ENCODE measurements at places on chromosomes 11 and 22.

GRCh38 chr11:9972989-9973388 lies 309.1 kb downstream of the SWAP70 start:
- no peak for DNase-seq

DNA sequence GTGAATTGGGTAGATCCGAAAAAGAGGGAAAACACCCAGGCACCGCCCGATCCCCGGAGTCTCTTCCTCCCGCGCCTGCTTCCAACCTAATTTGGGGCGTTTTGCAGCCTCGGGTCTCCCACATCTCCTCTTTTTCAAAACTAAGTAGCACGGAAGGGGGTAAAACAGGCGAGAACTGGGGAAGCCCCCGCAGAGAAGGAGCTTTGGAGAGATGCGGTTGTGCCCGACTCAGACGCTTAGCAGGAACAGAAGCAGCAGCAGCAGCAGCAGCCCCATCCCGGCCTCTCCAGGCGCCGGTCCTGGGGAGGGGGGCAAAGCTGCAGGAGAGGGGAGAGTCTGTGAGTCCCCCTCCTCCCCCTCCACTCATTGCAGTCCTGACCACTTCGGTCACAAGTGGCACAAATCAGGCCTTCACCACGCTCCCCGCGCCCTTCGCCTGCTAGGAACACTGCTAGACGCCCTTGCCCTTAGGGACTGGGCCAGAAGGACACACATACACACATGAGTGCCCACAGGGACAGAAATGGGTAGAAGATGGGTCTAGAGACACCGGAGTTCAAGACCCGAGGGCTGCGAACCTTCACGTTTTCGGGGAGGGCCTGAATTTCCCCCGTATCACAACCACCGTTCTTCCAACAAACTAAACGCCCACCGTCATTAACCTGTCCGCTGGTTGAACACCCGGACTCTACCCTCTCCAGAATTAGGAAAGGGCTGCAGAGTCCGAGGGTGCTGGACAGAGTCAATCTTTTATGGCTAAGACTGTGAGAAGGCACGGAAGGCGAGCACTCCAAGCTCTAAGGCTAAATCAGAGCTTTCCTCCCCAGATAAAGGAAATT lies 98.3 kb upstream of the HSD17B12 start:
- no peak for DNase-seq

GRCh38 chr11:25755918-25756584 lies 575.9 kb upstream of the ANO3 start:
- no peak for DNase-seq

- DNase-seq, result no peak
Observed at GRCh38 chr11:119318240-119319135, 1.6 kb upstream of the MCAM start.

DNA sequence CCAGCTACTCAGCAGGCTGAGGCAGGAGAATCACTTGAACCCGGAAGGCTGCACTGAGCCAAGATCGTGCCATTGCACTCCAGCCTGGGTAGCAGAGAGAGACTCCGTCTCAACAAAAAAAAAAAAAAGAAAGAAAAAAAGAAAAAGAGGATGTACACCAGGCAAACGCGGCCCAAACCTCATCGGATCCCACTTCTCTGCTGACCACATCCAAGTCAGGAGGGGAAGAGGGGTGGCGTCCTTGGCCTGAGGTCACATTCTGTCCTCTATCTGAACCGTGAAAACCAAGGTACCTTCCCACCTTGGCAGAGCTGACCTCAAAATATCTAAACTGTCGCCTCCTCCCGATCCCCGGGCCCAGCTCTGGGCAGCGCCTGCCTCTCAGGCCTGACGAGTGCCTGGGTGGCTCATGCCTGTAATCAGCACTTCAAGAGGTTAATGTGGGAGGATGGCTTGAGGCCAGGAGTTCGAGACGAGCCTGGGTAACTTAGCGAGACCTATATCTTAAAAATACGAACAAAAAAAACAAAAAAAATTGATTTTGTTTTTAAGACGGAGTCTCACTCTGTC lies 25.1 kb downstream of the RGL4 start:
- no peak for DNase-seq

- no peak for DNase-seq
Observed at GRCh38 chr11:73218106-73218829, at the start of gene P2RY2. Gene P2RY2 (plus strand): TSS chr11:73218281. CDS start chr11:73234160, 15,879 bp downstream.

DNA sequence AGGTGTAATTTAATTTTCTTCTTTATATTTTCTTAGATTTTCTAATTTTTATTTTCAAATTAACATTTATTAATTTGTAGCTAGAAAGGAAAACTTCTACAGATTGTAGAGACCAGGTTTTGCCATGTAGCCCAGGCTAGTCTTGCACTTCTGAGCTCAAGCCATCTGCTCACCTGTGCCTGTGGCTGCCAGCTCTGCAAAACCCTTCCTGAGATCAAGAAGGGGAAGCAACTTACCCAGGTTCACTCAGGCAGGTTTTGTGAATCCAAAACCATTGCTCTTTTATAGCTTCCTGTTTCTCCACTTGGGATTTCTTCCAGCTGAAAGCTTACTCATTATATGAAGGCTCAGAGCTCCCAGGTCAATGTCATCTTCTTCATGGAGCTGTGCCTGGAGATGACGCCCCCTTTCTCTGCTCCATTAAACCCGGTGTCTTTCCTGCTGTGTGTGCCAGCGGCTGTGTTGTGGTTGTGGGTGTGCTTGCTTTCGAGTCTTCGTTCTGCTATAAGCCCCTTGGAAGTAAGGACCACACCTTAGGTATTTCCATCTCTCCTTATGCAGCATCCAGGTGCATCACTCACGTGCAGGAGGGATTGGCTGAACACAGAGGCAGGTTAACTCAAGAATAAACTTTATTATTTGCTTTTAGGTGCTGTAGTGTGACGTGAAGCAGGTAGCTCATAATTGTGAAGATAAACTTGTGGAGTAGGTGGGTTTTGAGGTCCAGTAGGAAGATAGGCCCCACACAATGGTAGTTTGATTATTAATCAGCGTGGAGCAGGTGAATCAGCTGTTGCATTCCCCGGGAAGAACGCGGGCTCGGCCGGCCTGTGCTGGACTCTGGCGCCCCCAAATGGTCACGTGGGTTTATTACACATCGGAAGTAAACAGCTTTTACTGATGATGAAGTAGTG lies 42.2 kb upstream of the INCENP start:
- peak; percentile 68 for DNase-seq
